ENCODE measurements at places on chromosomes 3 and 15.
A peak's percentile ranks its signal among the peaks of the same experiment; 100 is the strongest.

GRCh38 chr15:44033894-44034293, 161.2 kb downstream of the FRMD5 start:
- no peak for DNase-seq

DNA sequence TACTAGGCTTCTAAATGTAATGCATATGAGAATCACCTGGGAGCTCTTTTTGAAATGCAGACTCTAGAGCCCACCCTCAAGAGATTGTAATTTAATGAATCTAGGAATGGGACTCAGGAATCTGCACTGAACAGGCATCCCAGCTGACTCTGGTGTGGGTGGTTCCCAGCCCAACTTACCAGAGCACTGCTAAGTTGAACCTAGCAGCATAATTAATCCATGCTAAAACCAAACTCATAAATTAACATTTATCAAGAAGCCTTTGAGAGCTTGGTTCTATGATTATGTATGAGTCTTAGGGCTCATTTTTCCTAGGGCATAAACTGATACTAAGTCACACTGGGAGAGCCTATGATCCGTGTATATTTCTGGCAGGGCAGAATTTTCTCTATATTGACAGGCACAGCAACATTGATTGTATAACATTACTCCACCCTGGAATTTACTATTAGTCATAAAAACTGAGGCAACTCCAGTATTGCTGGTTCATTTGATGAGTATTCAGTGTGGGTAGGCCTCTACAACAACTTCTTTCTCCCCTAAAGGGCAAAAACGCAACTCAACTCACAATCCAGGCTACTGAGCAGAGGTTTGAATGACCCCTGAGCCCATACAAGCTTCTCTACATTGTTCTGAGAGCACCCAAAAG, 10.7 kb upstream of the CSTA start:
- no peak for DNase-seq

GRCh38 chr3:49877716-49878115, 8.0 kb upstream of the CAMKV start:
- no peak for DNase-seq

- no peak for DNase-seq
Measured at GRCh38 chr3:115626721-115627120, 3.4 kb downstream of the GAP43 start.

DNA sequence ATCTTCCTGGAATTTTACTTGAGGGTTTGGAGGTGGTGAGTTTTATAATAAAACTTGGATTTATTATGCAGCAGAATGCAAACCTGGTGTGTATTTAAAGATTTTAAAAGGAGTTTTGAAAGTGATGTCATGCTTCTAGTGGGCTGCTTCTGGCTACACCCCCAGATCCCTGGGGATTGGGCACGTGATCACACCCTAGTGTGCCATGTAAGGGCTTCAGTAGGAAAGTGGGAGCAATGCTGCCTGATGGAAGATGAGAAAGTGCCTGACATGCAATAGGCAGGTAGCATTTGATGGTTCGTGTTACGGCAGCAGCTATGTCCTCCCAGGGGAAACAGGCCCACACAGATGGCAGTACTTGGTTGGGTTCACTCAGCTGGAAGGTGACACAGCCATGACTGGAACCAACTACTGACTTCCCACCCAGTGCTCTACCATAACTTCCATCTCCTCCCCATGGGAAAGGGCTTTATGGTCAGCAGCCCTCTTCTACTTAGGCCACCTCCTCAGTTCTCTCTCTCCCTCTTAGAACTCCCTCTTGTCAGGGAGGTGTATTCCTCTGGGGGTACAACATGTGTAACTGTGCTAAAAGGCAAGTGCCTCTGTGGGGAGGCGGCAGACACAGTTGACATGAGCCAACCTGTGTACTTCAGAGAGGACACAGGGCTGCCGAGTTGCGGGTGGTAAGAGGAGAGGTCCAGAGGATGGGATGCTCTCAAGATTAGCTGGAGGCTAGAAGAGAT, 5.6 kb downstream of the ITPKA start:
- DNase-seq: no peak

- DNase-seq: no peak
Measured at GRCh38 chr15:28892789-28893610, 7.2 kb downstream of the APBA2 start.

- DNase-seq: no peak
Measured at GRCh38 chr3:72636969-72637597, 211.2 kb downstream of the SHQ1 start.

DNA sequence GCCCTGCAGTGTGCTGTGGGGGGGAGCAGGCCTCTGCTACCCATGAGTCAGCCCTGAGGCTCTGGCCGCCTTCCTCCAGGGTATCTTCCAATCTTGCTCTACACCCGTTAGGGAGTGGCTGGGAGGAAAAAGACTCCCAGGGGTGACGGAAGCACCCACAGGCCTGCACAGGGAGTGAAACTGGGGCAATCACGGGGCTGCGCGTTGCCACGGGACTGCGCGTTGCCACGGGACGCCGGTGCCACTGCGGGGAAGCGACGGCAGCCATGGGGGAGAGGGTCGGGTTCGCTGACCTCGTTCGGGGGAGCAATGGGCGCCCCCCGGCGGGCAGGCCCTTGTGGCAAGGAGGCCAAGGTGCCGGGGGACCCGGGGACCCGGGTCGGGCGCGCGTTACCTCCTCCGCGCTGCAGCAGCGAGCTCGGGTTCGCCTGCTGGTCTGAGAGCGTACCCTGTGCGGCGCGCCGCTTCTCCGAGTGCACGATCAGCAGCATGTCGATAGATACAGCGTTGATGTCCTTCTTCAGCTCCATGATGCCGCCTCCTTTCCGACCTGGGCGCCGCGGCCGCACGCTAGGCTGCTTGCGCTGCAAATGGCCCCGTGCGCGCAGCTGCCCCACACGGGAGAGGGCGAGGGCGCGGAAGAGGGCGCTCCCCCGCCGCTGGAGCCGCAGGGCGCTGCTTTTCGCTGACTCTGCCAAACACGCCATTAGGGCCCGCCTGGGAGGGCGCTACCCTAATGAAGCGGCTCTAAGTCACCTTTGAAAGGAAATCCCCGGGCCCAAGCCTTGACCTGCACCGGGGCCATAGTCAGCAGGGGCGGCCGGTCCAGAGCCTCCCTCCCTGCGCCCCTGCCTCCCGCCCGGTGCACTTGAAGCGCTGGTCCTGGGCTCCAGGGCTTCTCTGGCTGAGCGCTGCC, at the start of gene KY:
Gene KY, minus strand, starts transcription at position 592 of the 916 bp plus-strand sequence. Its CDS starts 62 bp downstream, at position 530.
- DNase-seq: no peak

- no peak for DNase-seq
Measured at GRCh38 chr3:166243511-166243910, 406.3 kb upstream of the BCHE start.

DNA sequence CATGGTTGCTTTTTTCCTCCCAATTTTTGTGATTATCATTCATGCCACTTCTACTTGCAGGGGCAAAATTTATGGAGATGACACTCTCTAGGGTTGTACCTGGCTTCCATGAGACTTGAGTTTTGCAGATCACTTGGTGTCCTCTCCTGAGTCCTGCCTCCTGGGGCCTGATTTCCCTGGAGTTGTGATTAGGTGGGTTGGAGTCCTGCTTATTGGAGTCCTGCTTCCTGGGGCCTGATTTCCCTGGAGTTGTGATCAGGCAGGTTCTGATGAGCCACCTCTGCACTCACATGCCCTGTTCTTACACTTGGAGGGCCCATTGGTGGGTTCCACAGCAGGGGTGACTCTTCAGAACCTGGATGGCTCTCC, 102.0 kb downstream of the PDCD6IP start:
- DNase-seq: no peak

- no peak for DNase-seq
Measured at GRCh38 chr3:122665881-122666280, 14.8 kb upstream of the PARP14 start.

DNA sequence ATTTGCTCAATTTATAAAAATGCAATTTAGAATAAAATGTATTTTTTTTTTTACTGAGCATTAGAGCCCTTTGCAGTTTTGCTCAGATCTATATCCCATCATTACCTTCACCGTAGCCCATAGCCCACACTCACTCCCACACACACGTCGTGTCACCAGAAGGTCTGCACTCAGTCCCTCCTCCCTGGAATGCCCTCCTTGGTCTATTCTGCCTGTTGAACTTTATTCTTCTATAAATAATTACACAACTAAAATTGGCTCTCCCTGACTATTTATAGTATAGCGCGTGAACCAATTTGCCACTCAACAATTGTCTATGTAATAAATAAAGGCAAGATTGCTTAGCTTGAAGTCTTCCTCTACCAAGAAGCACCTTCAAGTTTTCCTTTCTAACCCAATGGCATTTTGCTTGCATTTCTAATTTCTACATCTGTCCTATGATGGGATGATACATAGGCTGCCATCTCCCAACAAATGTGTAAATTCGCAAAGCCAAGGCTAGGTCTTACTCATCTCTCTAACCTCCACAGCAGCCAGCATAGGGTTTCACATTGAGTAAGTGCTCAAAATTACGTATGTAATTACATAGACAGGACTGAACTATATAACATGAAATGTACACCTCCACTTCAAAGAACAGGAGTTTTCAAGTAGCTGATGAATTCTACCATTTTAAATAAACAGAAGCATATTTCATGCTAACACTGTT, 172.0 kb upstream of the HES1 start:
- DNase-seq: peak; percentile 57

- DNase-seq: no peak
Measured at GRCh38 chr15:86870846-86871245, 791.2 kb downstream of the AGBL1 start.

DNA sequence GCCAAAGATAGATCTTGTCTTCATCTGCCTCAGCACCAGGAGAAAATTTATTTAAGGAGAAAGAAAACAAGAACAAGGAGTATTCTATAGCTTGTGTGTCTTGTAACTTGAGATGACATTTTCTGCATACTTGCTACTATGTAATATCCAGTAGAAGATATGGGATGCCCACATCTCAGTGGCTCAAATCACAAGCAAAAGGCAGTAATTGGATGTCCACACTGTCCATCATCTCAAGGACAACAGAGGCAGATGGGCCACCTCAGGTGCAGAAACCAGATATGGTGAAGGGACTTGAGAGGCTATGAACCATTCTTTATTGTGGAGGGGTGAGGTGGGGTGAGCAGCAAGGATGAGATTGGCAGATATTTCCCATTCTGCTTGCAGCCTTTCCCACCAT, 309.0 kb downstream of the GBE1 start:
- no peak for DNase-seq

DNA sequence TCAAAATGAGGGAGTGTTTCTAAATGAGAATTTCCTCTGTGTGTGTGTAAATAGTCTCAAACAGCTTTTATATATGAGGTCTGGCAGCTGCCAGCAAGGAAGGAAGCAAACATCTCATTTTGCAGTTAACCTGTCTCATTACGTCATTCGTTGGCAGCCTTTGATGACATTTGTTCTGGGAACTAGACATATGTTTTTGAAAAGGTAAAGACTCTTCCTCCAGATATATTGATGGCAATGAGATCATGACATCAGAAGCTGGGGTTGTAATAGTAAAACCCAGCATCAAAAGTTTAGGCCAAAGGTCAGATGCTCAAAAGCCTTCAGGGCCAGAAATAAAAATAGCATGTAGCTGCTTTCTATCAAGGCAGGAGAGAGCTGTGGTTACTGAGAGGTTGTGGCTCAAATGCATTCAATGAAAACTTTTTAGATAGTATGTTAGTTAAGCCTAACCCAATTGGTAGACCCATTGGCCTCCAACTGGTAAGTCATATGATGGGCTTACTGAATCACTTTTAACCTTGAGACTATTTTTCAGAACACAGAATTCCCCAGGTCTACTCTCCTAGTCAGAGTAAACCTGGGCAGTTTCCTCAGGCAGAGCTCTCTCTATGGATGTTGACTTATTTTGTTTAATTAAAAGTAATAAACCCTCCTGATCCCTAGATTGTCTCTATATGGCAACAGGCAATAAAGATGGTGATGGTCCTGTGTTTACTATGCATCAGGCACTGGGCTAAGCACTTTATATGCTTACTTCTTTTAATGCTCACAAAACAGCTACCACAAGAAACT, 386.5 kb upstream of the CFAP20DC start:
- no peak for DNase-seq

DNA sequence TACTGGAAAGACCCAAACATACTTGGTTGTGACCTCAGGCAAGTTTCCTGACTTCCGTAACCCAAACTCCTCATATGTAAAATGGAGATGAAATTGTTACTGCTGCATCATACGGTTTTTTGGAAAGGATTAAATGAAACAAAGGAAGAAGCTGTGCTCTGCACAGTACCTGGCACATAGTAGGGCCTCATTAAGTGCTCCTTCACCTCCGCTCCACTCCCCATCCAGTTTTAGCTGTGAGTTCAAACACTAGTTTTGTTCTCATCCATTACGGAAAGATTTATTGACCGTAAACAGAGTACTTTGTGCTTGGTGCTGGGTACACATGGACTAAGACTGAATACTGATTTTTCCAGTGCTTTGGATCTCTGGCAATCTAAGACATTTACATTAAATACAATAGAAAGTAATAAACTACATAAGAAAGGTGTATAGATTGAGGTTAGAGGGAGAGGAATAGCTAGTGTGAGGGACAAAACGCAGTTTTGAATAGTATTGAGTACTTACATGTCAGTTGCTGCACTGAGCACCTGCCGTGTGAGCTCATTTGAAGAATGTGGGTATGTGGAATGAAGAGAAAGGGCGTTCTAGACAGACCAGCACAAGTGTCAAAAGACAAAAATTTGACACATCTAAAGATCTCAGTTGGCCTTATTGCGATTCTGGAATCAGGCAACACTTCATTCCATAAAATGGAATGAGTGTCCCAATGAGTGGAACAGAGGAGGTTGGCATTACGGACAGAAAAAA, 594 bp upstream of the ICE2 start:
- peak; percentile 11 for DNase-seq

Measured in GM20000 (cell line).